Hematopoietic multipotent progenitor cell treated with erythropoietin and hydrocortisone succinate and interleukin-3 and kit ligand, for 17 days (in vitro differentiated cells): ENCODE measurements at places on chromosomes 4 and X.

- DNase-seq, result no peak
Measured at GRCh38 chrX:100643956-100644860, at the start of gene SRPX2. Gene SRPX2 (plus strand): TSS chrX:100644199. CDS start chrX:100646323, 2,124 bp downstream.

GRCh38 chr4:108906006-108906405 is 143.2 kb upstream of the ETNPPL start:
- DNase-seq, result no peak

DNA sequence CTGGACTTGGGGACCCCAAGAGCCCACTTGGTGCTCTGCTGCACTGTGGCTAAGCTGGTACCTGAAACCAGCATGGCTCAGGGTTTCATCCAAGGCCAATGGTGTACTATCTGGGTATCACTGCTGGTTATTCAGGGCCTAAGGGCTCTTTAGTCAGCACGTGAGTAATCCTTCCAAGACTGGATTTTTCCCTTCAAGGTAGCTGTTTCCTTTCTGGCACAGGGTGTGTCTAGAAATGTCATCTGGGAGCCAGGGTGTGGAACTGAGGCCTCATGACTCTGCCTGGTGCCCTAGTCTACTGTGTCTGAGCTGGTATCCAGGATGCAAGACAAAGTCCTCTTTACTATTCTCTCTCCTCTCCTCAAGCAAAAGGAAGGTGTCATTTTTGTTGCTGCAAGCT is 99.0 kb upstream of the QRFPR start:
- no peak for DNase-seq

GRCh38 chr4:121824950-121825349 is 1.3 kb upstream of the CCNA2 start:
- no peak for DNase-seq

GRCh38 chr4:102809691-102810090 is 17.7 kb downstream of the UBE2D3 start:
- DNase-seq, result no peak

- peak; percentile 4 for DNase-seq
Measured at GRCh38 chrX:119870626-119871131, 854 bp downstream of the RNF113A start.

DNA sequence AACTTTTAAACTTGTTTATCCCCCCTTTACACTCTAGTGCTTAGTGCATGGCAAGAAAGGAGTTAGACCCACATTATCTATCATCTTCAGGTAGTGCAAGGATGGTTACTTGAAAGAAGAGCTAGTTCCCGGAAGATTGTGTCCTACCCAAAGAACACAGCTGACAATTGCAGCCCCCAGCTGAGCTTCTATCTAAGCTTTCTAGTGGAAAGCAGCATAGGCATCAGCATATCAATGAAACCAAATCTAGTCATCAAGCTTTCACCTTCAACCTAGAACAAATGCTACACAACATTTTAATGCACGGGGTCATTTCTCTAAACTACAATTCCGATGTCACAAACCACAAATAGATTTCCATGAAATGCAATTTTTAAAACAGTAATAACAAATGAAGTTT is 88.9 kb upstream of the TFDP3 start:
- no peak for DNase-seq

GRCh38 chr4:87042221-87042620 is 107.4 kb downstream of the AFF1 start:
- no peak for DNase-seq

DNA sequence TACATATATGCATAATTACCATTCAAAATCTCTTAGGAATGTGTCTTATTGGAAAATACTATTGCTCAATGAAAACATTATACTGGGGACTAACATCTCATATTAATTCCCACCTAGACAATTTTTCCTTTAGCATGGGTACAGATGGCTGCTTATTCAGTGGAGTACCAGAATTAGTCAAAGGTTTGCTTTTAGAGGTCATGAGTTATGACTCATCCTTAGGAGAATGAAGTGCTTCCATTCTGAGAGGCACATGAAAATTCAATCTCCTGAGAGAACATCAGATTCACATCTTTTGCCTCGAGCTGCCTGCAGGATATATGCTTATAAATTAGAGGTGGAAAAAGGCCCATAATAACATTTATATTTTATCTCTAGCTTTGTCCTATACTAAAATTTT is 378.0 kb upstream of the DMD start:
- DNase-seq, result no peak

GRCh38 chrX:49243166-49243565 is 7.9 kb downstream of the CCDC22 start:
- no peak for DNase-seq

GRCh38 chr4:82069883-82070638 is 303.7 kb downstream of the HNRNPD start:
- no peak for DNase-seq

GRCh38 chr4:142832022-142832421 is 14.1 kb downstream of the INPP4B start:
- no peak for DNase-seq

GRCh38 chr4:151801547-151802516 is 41.0 kb upstream of the GATB start:
- peak; percentile 61 for DNase-seq

DNA sequence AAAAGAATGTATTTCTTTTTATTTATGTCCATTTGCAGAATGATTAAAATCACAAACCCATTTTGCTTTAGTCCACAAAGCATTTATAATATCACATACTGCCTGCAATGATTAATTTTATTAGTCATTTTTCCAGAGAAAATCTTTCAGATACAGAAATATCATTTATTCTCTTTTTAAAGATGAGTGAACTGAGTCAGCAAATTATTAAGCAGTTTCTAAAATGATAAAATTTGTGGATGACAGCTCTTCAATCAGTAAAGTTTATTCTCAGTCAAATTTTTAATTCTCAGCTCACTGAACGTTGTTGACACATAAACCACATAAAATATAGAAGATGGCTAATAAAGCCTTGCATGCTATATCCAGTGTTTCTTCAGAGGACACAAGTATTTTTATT is 485.5 kb downstream of the PRR32 start:
- no peak for DNase-seq

DNA sequence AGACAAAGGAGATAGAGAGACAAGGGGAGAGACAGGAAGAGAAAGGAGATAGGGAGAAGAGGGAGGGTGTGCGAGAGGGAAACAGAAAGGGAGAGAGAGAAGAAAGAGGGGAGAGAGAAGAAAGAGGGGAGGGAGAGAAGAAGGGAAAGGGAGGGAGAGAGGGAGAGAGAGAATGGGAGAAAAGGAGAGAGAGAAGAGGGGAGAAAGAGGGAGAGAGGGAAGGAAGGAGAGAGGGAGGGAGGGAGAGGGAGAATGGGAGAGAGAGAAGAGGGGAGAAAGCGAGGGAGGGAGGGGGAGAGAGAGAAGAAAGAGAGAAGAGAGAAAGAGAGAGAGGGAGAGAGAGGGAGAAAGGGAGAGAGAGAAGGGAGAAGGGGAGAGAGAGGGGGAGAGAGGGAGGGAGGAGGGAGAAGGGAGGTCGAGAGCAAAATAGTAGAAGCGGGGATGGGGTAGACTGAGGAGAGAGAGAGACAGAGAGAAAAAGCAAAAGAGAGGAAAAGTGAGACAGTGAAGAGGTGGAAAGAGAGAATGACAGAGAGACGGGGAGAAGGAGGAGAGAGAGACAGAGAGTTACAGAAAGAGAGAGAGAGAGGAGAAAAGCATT is 218.2 kb downstream of the DHRSX start:
- DNase-seq, result no peak

DNA sequence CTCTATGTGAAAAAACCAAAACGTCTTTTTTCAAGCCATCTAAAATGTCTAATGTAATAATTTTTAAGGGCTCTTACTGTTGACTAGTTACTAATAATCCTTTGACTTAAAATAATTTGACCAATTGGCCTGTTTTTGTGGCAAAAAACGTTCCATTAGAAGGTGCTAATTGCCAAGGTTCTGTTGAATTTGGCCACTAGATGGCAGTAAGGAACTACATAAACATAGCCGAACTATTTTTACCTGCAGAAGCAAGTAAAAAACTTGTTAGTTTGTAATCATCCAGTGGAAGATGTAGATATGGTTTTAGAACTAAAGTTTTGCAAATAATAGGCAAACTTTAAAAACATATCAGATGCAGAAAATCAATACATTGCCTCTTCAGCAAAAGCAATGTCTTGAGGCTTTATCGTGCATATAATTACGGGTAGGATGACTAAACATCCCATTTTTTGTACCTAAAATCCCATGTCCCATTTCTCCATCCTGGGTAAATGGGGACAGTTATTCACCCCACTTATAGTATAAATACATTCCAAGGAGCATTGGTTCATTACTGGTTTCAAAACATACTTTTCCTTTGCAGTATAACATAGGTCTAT is 57.6 kb downstream of the PROM1 start:
- DNase-seq, result peak; percentile 69

DNA sequence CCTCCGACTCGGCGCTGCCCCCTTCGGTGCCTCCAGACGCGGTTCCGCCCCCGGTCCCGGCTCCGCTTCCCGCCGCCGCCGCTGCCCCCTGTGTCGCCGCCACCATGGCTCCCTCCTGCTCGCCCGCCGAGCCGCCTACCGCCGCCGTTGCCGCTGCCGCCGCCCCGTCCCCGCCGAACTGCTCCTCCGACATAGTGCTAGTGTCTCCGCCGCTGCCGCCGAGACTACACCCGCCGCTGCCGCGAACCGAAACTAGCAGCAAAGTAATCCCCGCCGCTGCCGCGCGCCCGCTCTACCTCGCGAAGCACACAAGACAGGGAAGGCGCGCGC is 340 bp downstream of the HNRNPD start:
- no peak for DNase-seq

DNA sequence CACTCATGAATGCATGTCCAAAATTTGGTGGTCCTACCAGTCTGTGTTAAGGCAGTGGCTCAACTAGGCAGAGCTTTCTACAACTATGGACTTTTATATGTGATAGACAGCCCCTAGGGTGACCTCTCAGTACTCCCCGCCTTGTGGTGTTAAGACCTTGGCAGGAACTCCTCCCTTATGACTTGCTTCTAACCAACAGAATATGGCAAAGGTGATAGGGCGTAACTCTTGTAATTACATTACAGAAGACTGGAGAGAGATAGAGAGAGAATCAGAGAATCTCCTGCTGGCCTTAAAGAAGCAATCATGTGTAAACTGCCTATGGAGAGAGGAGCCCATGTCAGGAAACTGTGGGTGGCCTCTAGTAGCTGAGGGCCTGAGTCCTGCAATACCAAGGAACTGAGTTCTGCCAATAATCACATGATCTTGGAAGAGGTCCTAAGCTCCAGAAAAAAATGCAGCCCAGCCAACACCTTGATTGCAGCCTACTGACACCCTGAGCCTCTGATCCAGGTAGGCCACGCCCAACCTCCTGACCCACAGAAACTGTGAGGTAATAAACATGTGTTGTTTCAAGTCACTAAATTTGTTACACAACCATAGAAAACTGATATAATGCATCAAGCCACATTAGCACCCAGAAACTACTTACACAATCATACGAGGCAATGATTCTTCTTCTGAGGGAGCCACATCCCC is 68.9 kb downstream of the INPP4B start:
- no peak for DNase-seq

DNA sequence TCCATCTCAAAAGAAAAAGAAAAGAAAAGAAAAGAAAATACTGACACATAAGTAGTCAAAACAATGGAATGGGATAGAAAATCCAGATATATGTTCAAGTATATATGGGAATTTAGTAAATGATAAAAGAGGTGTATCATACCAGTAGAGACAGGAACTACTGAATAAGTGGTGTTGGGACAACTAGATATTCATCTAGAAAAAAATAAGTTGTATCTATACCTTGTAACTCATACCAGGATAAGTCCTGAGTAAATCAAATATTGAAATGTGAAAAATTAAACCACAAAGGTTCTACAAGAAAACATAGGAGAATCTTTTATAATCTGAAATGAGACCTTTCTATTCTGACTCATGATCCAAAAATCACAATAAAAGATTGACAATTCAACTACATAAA is 58.5 kb downstream of the RBM47 start:
- no peak for DNase-seq
